Kasumi-1 (cell line): ENCODE measurements at places on chromosomes 6 and 20.

- DNase-seq = peak; percentile 34
Observed at GRCh38 chr6:119720160-119720559, 370.6 kb upstream of the MAN1A1 start.

GRCh38 chr6:80489911-80490635 lies 383.6 kb downstream of the BCKDHB start:
- DNase-seq = no peak

DNA sequence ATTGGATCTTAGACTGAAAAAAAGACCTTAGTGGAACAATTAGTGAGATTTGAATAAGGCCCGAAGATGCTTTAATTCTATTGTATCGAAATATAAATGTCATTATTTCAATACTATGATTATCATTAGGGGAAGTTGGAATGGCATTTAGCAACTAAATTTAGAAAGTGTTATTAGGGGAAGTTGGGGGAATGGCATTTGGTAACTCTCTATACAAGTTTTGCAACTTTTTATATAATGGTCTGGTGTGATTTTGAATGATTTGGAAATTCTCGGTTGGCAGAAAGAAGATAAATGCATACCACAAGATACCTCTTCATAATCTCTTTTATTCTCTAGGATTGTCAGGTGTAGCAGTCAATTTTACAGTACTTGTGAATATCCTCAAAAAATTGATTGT lies 49.2 kb downstream of the RNF144B start:
- no peak for DNase-seq

GRCh38 chr6:152748843-152749242 lies 1.8 kb upstream of the VIP start:
- peak; percentile 26 for DNase-seq

DNA sequence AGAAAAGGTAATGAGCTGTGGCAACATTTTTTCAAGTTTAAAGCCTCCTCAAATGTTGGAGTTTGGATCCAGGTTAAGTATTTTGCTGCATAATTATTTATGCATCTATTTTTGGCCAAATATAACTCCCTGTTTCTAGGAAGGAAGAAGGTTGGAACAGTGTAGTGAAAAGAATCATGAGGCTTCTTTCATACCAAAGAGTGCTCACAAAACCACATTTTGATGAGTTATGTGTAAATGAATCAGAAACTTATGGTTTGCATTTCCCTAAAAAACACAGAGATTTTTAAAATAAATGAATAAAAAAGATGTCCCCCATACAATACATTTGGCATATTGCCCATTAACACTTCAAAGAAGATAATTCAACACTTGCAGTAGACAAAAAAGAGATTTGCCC lies 246.9 kb upstream of the PRDM1 start:
- no peak for DNase-seq

DNA sequence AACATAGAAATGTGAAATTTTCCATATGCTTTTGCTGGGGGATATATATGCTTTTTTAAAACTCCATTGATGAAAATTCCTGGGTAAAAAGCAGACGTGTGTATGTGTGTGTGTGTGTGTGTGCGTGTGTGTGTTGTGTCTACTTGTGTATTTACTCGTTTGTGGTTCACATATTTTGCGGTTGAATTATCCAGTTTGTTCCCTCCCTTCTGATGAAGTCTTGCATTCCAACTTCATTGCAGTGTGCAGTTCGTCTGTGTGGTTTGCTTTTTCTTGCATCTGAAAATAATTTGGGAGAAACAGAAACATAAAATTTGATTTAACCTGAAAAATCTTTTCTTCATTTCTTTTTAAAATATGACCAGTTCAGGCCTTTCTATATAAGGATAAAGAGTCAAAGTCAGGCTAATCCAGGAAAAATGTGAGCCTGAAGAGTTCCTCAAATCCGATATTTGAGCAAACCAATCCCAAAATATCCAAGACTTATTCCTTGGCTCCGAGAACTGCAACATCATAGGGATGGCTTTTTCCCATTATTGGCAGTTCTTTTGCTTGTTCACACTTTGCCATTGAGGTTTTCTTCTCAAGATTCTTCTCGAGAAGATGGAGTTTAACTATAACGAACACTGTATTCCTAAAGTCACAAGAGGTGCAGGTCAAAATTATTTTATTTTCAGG lies 202.2 kb upstream of the CCN2 start:
- no peak for DNase-seq

GRCh38 chr6:96621983-96622382 lies 59.1 kb downstream of the FHL5 start:
- DNase-seq = no peak

- DNase-seq = no peak
Observed at GRCh38 chr6:170510631-170511030, 42.5 kb downstream of the PSMB1 start.

DNA sequence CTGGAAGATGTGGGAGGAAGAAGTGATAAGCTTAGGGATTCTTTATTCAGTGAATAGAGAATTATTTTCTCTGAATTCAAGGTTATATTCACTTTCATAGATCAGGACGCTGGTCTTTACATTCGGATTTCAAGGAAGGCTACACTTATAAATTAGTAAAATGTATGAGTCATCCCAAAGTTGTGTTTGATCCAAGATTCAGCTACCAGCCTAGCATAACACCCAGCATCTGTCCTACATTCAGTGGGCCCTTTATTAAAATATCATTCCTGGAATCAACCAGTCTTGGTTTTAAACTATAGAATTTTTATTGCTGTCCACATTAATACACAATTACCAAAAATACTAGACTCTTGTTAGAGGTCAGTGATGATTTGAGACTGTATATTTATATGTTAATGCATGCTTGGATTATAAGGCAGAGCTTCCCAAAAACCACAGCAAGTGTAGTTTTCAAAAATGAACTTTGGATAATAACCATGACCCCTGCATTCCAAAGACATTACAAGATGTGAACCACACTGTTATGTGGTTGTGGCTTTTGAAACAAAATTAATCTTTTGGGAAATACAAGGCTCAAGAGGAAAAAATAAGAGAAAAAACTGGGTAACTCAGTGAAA lies 210.7 kb upstream of the CNR1 start:
- DNase-seq = no peak

- no peak for DNase-seq
Observed at GRCh38 chr20:21518292-21518991, 4.6 kb upstream of the NKX2-2 start.

DNA sequence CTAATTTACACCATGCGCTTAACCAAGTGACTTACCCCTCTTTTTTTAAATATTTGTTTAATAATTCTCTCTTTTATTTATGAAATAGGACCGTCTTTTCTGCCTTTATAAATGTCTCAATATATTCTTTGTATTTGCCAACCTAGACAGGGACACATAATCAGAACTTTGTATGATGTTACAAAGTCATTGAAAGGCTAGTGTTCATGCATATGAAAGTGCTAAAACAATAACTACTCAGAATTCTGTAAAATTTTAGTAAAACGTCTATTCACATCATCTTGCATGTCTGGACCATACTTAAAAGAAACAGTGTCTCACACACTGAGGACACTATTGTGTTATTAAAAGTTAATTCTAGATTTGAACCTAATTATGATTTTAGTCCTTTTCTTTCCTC lies 41.1 kb upstream of the HBS1L start:
- DNase-seq = no peak

DNA sequence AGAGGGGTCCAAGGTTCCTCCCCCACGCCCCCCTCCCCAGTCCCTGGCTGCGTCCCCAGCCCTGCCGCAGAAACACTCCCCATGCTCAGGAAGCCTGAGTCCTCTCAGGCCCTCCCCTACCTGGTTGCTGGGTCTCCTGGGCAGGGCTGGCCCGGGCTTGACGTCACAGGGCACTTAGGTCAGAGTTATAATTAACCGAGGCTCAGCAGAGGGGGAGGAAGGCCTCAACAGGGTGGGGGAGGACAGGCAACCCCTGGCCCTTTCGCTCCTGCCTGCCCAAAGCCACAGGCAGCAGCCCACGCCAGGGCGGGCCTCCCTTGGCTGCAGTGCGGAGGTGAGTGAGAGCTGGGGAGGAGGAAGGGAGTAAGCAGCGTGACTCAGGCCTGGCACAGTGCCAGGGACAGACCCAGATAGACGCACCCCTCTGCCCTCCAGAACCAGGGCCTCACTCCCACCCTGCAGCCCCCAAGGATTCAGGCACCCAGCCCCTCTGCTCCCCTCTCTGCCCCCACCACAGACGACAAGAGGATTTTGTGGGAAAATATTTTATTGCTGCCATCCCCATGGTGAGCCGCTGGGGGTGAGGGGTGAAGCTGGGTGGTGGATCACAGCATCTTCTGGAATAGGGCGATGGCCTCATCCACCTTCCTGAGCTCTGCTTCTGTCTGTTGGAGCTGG lies at the start of gene VWA7:
Gene VWA7 (minus strand): TSS at position 340 of the 678 bp plus-strand sequence. CDS start 549 bp downstream, outside the sequence.
- peak; percentile 63 for DNase-seq

- no peak for DNase-seq
Observed at GRCh38 chr6:107712237-107712664, 111.9 kb downstream of the SCML4 start.

DNA sequence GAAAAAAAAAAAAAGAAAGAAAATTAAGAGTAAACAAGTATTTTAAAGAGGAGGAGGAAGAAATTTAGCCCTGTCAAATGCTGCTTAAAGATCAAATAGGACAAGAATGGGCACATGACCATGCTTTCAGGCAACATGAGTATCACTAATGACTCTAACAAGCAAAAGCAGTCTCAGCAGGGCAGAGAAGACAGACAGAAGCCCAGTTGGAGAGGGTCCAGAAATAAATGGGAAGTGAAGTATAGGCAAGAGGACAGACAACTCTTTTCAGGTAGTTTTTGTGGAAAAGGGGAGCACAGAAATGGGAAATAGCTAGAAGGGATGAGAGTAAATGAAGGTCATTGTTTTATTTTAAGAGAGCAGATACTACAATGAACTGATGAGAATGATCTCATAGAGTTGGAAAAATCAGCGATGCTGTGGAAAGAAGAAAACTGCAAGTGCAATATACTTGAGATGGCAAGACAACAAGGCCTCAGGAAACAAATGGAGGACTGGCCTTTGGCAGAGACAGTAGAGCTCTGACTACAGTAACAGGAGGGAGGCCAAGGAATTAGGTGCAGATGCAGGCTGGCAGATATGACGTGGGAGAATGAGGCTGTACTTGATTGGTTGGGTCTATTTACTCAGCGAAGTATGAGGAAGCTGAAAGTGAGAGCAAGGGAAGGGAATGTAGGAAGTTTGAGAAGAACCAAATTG lies 40.3 kb downstream of the KIF6 start:
- no peak for DNase-seq

- DNase-seq = peak; percentile 53
Observed at GRCh38 chr6:147285087-147285855, 81.1 kb downstream of the STXBP5 start.

GRCh38 chr6:26030716-26031115 lies 56.5 kb upstream of the HFE start:
- DNase-seq = no peak

DNA sequence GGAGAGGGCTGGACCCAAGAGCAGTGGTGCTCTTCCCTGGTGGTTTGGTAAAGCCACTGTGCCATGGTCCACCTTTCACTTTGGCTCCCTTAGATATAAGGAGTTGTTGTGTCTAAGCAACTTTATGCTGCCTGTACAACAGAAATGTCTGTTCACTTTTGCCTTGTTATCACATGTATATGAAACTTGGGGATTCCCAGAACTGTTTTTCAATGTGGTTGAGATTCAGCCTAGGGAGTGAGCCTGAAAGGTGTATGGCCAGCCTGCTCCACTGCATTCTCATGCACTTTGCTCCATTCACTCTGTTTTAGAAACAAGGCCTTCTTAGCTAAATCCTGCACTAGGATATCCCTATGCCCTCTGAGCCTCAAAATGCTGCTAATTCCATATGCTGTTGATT lies 234.5 kb upstream of the THEMIS start:
- DNase-seq = no peak

DNA sequence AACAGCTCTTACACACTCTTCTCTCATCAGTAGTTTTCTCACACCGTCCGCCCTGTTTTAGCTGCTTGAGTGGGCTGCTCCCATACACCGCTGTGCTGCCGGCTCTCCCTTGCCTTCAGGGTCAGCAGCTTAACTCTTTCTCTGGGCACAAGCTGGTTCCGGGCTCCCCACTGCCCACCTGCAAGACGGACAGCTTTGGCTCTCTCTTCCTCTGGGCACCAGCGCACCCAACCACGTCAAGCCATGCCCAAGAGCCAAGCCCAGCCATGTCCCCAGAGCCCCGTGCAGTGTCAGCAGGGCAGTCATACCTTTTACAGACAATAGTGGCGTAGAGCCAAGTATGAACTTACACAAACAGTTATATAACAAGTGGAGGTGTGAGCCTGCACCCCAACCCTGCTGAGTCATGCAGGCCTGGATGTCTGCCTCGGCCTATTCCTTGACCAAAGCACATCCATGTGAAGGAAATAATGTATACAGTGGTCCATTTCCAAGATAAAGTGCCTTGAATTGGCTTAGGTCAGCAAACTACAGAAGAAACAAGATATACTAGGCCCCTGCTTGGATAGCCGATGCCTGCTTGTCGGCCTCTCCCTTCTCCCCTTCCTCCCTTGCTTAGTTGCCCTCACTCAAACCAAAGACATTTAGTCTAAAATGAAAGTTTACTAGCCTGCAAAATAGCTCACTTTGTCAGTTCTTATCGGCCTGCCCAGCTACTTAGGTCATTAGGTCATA lies 89.3 kb downstream of the JPH2 start:
- no peak for DNase-seq

GRCh38 chr6:144466716-144467115 lies 181.6 kb downstream of the UTRN start:
- DNase-seq = no peak

- peak; percentile 56 for DNase-seq
Observed at GRCh38 chr20:56212091-56212490, 36.4 kb upstream of the MC3R start.

DNA sequence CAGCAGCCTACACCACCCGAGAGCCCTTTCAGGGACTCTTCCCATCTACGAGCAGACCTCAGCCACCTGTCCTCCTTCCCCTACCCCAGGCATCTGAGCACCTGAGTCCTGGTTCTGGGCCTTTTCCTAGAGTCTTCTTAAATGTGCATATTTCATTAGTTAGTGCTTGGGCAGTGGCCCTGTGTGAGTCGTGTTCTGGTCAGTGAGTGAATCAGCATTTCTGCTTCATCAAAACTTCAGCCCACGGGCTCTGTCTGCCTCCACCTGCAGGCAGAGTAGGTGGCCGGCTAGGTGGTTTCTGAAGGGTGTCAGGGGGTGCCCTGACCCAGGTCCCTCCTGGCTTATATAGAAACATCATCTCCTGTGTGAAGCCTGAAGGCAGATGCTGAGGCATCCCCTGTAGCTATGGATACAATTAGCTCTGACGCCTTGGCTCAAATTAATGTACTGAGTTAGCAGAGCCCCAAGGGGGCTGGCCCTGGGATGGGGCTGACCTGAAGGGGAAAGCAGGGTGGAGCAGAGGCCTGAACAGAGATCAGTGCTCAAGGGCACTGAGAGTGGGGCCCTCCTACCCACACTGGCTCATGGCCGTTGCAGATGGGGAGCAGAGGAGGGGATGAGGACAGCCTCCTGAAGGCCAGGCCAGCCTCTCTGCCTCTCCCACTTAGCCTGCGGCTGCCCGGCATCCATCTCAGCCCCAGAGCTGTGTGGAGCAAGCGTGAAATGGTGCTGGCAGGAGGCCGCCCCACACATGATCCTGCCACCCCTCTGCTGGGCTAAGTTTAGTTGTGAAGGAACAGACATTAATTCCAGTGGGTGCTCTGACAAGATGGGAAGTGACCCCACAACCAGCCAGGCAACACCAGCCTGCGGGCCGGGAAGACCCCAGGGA lies 13.6 kb downstream of the IP6K3 start:
- DNase-seq = no peak

GRCh38 chr6:168967281-168967925 lies 286.2 kb downstream of the THBS2 start:
- DNase-seq = peak; percentile 8
